ENCODE measurements at places on chromosomes 2 and 18. TPM values are rescaled to one million over a fixed set of nuclear protein-coding genes. Genes with fewer than 3 reads are reported as not detected.

Gene OTOS
- total RNA-seq = not detected

Gene UGT1A5
- not detected for total RNA-seq

Gene TUBB8B
- not detected for total RNA-seq

Gene SERPINB3
- not detected for total RNA-seq

Gene CAVIN2
- total RNA-seq = 0.26 TPM

Gene COL4A3
- 0.65 TPM for total RNA-seq

Gene SFXN5
- total RNA-seq = 9.7 TPM
